Activated CD4-positive, alpha-beta T cell treated with anti-CD3 and anti-CD28 coated beads, Interleukin-10, Interleukin-2, amounts not matched to agents 100 ng/mL and 50 ng/mL, durations not matched to agents 16 hours and 8 hours (primary cell): ENCODE measurements at places on chromosomes 16 and 17.

DNA sequence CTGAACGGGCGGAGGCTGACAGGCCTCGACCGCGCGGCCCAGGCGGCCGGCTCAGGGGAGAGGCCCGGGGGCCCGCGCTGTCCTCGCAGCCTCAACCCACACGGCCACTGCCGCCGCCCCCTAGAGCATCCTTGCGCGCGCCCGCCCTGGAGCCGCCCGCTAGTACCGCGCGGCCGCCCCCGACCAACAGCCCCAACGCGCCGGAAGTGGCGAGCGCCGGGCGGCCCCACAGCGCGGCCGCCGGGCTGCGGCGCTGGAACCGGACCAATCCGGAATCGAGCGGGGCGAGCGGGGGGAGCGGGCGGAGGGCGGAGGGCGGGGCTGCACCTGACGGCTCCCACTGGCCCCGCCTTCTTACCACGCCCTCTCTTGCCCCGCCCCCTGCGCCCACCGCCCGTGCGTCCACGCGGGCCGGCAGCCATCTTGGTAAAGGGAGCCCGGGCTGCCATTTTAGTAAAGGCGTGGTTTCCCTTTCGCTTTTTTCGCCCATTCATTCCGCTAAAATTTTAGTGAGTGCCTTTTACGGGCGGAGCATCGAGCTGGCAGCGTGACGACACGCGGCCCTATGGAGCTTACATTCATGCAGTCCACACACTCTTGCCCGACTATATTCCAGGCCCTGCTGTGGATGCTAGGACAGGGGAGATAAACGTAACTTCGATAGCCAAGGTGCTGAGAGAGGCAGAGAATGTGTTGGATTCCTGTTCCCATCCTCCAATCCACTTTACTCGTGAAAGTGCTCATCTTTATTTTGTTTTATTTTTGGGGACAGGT is at the start of gene XPO6:
XPO6 (minus strand) TSS at position 208 of the 774 bp plus-strand sequence. CDS start 597 bp downstream, outside the sequence.
- peak; percentile 98 for DNase-seq

DNA sequence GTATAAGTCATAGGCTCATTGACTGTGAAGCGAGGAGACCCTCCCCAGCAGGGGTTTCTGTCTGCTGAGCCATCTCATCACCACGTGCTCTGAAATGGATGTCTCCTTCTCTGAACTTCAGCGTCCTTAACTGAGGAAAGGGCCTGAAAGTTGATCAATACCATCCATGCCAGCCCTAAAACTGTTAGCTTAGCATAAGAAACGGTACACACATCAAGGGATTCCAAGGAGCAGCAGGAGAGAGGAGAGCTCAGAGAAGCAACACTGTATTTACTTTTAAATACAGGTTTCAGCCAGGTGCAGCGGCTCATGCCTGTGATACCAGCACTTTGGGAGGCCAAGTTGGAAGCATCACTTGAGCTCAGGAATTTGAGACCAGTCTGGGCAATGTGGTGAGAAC is 248.9 kb upstream of the TNRC6C start:
- DNase-seq, result no peak

GRCh38 chr17:17751489-17752088 is 70.3 kb downstream of the RAI1 start:
- DNase-seq, result peak; percentile 47

DNA sequence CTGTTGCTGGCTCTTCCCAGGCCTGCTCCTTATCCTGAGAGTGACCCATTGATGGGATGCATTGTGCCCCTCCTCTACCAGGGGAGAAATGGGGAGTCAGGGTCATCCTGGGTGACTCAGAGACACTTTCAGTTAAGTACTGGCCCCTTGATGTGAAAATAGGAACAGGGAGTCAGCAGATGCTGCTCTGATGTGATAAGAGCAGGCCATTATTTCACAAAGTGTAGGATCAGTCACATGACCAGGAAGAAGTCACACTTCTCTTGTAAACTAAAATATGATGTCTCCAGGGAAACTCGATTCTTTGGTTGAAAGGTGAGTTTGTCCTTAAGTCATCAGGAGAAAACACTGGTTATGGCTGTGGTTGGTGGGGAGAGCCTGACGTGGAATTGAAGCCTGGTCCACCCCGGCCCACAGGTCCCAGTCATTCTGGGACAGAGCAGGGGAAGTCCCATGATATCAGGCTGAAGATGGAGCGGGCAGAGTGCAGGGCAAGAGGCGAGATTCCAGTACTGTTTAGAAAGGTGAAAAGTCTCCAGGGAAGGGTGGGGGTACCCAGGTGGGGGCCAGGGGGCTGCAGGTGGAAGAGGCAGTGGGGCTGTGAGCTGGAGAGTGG is 88.6 kb upstream of the NLRP1 start:
- DNase-seq, result peak; percentile 7

- no peak for DNase-seq
Measured at GRCh38 chr17:64373722-64374121, 16.9 kb downstream of the PECAM1 start.
